Activated T-cell treated with anti-CD3 and anti-CD28 coated beads, Interleukin-2, amount 50 U/mL, for 72 hours (primary cell): ENCODE measurements at places on chromosomes 5 and 9. TPM values are rescaled to one million over a fixed set of nuclear protein-coding genes. Genes with fewer than 3 reads are reported as not detected.

DNA sequence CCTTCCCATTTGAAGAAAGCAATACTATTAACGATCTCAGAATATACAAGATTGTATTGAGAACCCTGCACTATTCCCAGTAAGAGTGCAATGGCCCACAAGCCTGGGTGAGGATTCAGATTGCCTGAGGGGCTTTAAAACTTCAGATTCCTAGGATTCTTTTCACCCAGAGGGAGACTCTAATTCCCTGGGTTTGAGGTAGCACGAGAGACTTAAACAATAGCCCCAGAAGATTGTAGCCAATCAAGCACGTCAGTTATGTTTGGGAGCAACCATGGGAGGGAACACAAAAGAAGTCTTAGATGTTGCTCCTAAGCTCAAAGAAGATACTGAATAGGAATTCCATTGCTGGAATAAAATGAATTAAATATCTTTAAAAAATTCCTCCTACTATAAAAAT is 17.9 kb downstream of the MRPS27 start:
- H3K4me1 ChIP-seq: peaks cover 55% of the 10 kb centered on the region
- H3K27me3 ChIP-seq: no peaks in the 10 kb centered on the region
- no peak overlapping the region for H3K27ac ChIP-seq
- DNase-seq: no peak
- no peak overlapping the region for H3K4me3 ChIP-seq
- peaks cover 6% of the 10 kb centered on the region for H3K36me3 ChIP-seq

GRCh38 chr5:65808818-65809217 is 86.8 kb downstream of the NLN start:
- H3K36me3 ChIP-seq: peaks cover 28% of the 10 kb centered on the region
- no peak for DNase-seq
- H3K27me3 ChIP-seq: no peaks in the 10 kb centered on the region
- no peak overlapping the region for H3K27ac ChIP-seq
- H3K4me1 ChIP-seq: peaks cover 30% of the 10 kb centered on the region
- no peak overlapping the region for H3K4me3 ChIP-seq

DNA sequence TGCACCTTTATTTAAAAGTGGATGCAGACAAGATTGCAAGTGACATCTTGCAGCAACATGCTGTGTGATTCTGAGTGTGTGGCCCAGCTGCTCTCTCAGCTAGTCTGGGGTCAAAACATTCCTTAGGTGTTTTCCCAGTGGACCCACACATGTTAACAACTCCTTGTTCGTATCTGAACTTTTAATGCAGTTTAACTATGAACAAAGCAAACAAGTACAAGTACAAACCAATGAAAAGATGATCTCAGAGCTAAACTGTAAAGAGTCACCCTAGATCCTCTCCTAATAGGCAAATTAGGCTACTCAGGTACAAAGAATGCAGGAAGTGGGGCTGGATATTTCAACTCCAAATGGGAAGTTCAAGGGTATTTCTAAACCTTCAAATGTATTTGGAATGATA is 108.4 kb downstream of the ENTREP1 start:
- H3K4me3 ChIP-seq: no peak overlapping the region
- peaks cover 1% of the 10 kb centered on the region for H3K36me3 ChIP-seq
- DNase-seq: no peak
- no peak overlapping the region for H3K27ac ChIP-seq
- H3K4me1 ChIP-seq: no peaks in the 10 kb centered on the region

DNA sequence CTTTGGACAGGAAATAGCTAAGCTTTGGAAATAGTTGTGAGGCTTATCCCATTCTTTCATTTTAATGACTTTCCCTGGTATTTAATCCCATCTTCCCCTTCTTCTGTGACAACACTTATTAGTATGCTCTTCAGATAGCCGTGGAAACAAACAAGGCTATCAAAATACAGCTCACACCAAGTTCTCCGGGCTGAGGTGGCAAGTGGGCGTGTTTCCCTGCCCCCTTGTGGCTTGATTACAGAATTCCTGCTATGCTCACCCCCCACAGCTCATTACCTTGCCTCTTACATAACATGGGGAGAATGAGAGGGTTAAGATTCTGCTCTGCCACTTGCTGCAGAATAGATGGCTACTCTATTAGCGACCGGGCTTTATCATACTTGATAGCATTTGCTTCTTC is 437.1 kb upstream of the TLE4 start:
- no peak for DNase-seq
- no peaks in the 10 kb centered on the region for H3K36me3 ChIP-seq
- H3K4me1 ChIP-seq: no peaks in the 10 kb centered on the region
- no peak overlapping the region for H3K4me3 ChIP-seq
- no peak overlapping the region for H3K27ac ChIP-seq

DNA sequence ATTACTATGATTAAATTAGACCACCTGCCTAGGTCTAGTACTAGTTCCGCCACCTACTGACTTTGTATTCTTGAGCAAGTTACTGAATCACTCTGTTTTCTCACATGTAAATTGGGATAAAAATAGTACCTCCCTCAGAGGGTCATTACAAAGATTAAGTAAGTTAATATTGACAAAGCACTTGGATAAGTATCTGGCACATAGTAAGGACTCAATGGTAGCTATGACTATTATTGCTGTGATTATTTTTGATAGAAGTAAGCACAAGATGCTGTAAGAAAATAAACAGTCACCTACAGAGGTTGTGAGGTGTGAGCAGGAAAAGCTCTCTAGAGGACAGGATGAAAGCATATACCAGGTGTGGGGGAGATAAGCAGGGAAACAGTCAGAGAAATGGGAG is 173.1 kb upstream of the PAPPA start:
- DNase-seq: no peak
- no peak overlapping the region for H3K4me3 ChIP-seq
- H3K4me1 ChIP-seq: no peaks in the 10 kb centered on the region
- no peaks in the 10 kb centered on the region for H3K27me3 ChIP-seq

- no peaks in the 10 kb centered on the region for H3K4me1 ChIP-seq
- DNase-seq: no peak
- no peak overlapping the region for H3K27ac ChIP-seq
- no peak overlapping the region for H3K4me3 ChIP-seq
- H3K36me3 ChIP-seq: peaks cover 5% of the 10 kb centered on the region
- H3K27me3 ChIP-seq: no peaks in the 10 kb centered on the region
Observed at GRCh38 chr5:24005384-24005783, 498.0 kb downstream of the PRDM9 start.

- H3K4me1 ChIP-seq: peaks cover 25% of the 10 kb centered on the region
- peaks cover 12% of the 10 kb centered on the region for H3K27me3 ChIP-seq
- DNase-seq: no peak
- no peak overlapping the region for H3K4me3 ChIP-seq
- H3K27ac ChIP-seq: no peak overlapping the region
- peaks cover 2% of the 10 kb centered on the region for H3K36me3 ChIP-seq
Observed at GRCh38 chr5:172686111-172686510, 45.0 kb downstream of the NEURL1B start.

DNA sequence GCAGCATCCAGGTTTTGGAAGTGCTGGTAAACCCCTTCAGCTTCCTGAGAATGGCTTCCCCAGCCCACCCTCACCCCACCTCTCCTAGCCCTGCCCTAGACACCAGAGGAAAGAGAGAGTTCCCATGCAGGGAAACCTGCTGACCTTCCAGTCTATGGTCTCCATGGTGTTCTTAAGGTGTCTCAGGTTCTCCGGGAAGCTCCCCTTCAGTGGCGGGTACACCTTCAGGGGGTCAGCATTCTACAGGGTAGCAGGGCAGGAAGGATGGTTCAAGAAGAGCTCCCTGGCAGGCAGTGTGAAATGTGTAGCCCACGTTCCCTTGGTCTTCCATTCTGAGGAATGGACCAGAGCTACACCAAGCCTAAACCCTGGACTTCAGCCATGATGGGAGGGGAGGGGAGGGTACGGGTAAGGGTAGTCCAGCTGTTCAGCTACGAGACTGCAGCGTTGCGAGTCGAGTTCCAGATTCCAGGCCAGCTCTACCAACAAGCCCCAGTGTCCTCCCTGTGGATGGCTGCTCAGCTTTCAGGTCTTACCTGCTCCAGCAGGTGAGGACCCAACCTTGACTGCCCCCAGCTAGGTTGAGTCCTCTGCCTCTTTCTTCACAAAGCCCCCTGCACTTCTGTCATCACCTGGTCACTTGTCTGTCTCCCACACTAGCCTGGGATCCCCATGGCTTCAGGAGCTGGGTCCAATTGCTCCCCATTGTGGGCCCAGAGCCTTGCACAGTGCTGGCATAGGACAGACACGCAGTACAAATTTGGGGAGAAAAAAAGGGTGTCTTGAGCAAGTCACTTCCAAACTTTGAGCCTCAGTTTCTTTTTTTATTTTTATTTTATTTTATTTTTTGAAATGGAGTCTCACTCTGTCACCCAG is 7.5 kb downstream of the CD74 start:
- H3K4me3 ChIP-seq: no peak overlapping the region
- no peak for DNase-seq
- H3K27me3 ChIP-seq: no peaks in the 10 kb centered on the region
- no peaks in the 10 kb centered on the region for H3K36me3 ChIP-seq

- no peaks in the 10 kb centered on the region for H3K36me3 ChIP-seq
- H3K27me3 ChIP-seq: no peaks in the 10 kb centered on the region
- H3K4me1 ChIP-seq: peaks cover 27% of the 10 kb centered on the region
- DNase-seq: no peak
- H3K4me3 ChIP-seq: no peak overlapping the region
Observed at GRCh38 chr5:81553567-81554212, 159.8 kb upstream of the ACOT12 start.

Gene LCN1
- not detected for total RNA-seq

Gene PFN3
- total RNA-seq: not detected

Gene TXNDC8
- not detected for total RNA-seq
